ENCODE measurements at places on chromosomes 1 and 21.

GRCh38 chr21:37415939-37416338 lies 49.4 kb downstream of the DYRK1A start:
- DNase-seq, result no peak

- DNase-seq, result no peak
These were observed 50.2 kb upstream of the WASF2 start for GRCh38 chr1:27539901-27540861.

DNA sequence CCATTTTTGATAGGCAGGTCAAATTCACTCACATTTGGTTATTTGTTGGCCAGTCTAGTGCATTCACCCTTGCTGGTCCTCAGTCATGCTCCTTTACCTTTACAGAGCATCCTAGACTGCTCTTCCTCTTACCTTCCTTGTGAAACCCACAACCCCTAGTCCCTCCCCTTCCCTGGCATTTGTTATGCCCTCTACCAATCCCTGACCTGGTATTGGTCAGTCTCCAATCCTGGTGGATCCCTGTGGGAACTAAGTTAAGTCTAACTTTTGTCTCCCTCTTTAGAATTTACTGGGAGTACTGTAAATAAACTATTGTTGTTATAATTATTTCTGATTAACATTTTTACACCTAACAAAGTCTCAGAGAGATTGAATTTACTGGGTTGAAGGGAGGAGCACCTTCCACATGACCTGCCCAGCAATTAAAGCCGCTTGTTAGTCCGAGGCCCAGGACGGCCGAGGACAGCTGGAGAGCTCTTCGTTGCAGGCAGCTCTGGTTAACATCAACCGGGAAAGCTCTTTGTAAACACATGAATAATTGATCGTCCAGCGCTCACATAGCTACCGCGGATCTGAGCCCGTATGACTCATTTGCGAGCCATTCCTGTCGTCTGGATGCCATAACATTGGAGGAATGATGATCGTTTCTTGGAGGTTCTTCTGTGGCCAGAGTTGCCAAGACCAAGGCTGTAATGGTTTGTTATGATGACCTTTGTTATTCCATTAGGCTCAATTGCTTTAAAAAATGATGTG lies 31.9 kb downstream of the MTARC1 start:
- DNase-seq, result no peak

DNA sequence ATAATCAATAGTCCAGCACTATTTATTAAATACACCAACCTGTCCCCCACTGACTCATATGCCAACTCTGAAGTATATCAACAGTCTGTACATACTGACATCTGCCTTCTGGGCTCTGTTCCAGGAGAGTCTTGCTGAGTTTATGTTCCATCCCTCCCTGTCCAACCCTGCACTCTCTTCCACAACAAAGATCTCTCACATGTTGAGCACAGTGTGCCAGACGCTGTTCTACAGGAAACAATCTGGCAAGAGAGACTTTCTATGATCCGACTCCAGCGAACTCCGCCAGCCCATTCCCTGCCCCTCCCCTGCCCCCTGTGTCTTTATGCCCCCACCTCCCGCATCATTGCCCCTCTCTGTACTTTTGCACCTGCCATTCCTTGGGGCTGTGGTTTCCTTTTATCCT lies 3.4 kb downstream of the LACTBL1 start:
- no peak for DNase-seq

- DNase-seq, result no peak
These were observed 119.2 kb downstream of the ETS2 start for GRCh38 chr21:38924954-38925353.
